ENCODE measurements at places on chromosomes 13 and 19.

GRCh38 chr19:38003438-38004185 lies 96.6 kb downstream of the SIPA1L3 start:
- no peak for DNase-seq

DNA sequence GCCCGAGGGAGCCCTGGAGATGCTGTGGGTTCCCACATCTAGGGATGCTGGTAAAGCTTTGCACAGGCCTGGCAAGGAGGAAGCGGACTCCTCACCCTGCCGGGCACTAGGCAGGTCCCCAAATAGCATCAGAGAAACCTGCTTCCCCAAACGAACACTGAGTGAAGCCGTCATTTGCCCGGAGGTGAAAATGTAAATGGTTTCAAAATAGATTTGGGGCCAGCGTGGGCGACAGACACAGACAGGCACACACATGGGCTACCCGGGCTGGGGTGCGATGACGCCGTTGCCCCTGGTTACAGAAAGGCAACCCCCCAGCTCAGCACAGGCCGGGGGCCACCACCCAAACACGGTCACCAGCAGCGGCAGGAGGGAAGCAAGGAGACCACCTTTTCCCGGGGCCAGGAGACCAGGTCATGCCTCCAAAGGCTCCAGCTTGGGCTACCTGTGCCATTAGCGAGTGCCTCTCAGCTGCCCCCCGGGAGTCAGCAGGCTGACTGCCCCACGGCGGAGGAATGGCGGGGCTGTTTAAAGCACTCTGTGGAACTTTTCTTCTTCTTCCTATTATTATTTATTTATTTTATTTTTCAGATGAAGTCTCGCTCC lies 47.5 kb upstream of the NDUFS7 start:
- DNase-seq = no peak

DNA sequence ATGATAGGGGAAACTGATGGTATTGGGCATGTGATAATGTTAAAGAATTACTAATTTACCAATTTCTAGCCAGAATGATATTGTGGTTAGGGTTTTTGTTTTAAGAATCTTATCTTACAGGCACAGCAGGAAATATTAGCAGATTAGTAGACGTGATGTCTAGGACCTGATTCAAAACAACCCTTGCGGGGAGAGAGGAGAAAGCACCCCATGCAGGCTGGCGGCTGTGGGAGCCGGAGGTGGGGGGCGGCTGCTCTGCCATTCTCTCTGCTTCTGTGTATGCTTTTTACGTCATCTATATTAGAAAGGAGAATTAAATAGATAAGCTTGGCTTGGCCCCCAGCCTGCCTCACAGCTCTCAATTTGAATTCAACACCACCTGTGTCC lies 41.5 kb downstream of the MLLT1 start:
- DNase-seq = no peak

GRCh38 chr19:13788991-13789390 lies 6.3 kb upstream of the ZSWIM4 start:
- DNase-seq = no peak

- DNase-seq = no peak
Measured at GRCh38 chr19:5068233-5069072, 99.5 kb downstream of the KDM4B start.

DNA sequence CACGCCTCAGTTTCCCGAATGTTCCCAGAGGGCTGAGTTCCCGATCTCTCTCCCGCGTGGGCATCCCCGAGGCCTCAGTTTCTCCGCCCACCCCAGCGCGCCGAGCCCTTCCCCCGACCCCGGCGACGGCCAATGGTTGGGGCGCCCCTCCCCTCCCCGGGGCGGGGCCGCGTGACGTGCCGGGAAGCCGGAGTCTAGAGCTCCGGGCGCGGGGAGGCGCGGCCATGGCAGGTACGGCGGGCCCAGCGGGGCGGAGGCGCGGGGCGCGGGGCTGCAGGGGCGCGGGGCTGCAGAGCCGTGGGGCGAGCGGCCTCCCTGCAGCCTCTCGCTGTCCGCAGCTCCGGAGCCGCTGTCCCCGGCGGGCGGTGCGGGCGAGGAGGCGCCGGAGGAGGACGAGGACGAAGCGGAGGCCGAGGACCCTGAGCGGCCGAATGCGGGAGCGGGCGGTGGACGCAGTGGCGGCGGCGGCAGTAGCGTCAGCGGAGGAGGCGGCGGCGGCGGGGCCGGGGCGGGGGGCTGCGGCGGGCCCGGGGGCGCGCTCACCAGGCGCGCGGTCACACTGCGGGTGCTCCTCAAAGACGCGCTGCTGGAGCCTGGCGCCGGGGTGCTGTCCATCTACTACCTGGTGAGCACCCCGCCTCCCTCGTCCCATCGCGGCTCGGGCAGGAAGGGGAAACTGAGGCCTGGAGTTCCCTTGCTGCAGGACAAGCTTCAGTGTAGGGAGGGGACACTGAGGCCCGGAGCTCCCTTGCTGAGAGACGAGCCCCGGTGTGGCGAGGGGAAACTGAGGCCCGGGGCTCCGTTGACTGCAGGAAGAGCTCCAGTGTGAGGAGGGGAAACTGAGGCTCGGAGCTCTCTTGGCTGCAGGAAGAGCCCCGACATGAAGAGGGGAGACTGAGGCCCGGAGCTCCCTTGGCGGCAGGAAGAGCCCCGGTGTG lies at the start of gene MPND:
Gene MPND, plus strand, starts transcription at position 193 of the 938 bp plus-strand sequence. Its CDS starts 32 bp downstream, at position 225.
- DNase-seq = peak; percentile 84

- no peak for DNase-seq
Measured at GRCh38 chr13:37596805-37597204, 1.8 kb downstream of the POSTN start.
